ENCODE measurements at places on chromosomes 11 and 22. TPM values are rescaled to one million over a fixed set of nuclear protein-coding genes. Genes with fewer than 3 reads are reported as not detected.
A peak's percentile ranks its signal among the peaks of the same experiment; 100 is the strongest.

The CCDC73 gene
- total RNA-seq: not detected

The LIMK2 gene
- total RNA-seq: 40.7 TPM

The IFITM10 gene
- total RNA-seq: 0.32 TPM

The RIBC2 gene
- total RNA-seq: 12.6 TPM

The DBX1 gene
- total RNA-seq: not detected

The TMEM41B gene
- total RNA-seq: 28.8 TPM

The TIGD3 gene
- 1.1 TPM for total RNA-seq

The OLFML1 gene
- total RNA-seq: not detected

DNA sequence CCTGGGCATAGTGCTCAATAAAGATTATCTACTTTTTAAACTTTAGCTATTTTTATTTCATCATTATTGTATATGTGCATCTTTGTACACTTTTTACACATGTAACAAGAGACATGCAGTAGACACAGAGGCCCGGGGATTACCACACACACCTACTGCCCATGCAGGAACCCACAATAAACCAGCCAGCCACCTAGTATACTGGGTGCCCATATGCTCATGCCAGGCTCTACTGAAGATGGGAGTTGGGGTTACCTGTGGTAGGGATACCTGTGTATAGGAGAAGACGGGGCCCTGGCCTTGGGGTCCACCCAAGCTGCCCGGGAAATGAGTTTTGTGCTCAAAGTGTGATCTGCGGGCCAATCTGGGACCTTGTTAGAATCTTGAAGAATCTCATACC, 31.2 kb upstream of the P2RY2 start:
- DNase-seq: no peak

DNA sequence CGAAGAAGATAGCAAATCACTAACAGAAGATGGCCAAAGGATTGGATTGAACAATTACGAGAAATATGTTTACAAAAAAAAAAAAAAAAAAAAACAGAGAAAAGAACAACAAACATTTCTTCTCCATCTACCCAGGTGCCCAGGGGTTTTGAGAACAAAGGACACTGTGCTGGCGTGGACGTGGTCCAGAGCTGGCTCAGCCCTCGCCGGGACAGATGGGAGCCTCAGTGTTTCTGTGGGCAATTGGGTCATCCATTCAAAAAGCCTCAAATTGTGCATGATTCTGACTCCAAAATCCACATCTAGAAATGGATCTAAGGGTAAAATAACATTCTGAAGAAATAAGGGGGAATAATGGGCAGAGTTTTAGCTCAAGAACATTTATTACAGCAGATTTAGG, 63.1 kb downstream of the DHCR7 start:
- no peak for DNase-seq

DNA sequence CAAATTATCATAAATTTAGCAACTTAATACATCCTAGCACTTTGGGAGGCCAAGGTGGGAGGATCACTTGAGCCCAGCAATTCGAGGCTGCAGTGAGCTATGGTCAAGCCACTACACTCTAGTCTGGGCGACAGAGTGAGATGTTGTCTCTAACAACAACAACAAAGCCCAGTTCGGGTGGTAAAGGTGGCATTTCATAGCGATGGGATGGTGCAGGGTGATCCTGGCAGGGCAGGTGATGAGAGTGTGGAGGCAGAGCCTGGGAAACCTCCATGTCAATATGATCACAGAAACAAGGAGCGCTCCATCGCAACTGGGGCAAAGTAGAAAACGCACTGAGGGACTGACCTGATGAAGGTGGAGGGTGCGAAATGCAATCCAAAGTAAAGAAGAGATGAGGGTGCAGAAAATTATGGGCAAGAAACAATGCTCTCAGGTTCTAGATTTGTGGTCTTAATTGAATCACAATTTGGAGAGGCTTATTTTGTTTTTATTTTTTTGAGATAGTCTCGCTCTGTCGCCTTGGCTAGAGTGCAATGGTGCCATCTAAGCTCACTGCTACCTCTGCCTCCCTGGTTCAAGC, 32.8 kb upstream of the CLDN5 start:
- DNase-seq: no peak

DNA sequence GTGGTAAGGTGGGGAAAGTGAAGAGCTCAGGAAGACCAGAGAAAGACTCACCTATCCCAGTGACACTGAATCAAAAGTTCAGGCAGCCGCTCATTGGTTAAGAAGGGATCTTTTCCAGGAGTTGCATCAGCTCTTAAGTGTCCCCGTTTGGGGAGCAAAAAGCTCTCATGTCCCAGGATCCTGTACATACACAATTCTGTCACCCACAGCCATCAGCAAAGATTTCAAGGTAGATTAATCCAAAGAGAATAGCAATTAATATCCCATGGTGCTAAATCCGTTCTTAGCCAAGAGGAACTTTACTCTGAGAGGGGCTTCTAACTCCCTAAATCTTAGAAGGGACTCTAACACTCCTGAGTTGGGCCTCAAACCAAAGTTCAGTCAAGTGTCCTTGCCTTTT, 19.3 kb downstream of the FOLR3 start:
- no peak for DNase-seq

- DNase-seq: peak; percentile 35
Measured at GRCh38 chr11:95790933-95791708, 823 bp downstream of the CEP57 start.

DNA sequence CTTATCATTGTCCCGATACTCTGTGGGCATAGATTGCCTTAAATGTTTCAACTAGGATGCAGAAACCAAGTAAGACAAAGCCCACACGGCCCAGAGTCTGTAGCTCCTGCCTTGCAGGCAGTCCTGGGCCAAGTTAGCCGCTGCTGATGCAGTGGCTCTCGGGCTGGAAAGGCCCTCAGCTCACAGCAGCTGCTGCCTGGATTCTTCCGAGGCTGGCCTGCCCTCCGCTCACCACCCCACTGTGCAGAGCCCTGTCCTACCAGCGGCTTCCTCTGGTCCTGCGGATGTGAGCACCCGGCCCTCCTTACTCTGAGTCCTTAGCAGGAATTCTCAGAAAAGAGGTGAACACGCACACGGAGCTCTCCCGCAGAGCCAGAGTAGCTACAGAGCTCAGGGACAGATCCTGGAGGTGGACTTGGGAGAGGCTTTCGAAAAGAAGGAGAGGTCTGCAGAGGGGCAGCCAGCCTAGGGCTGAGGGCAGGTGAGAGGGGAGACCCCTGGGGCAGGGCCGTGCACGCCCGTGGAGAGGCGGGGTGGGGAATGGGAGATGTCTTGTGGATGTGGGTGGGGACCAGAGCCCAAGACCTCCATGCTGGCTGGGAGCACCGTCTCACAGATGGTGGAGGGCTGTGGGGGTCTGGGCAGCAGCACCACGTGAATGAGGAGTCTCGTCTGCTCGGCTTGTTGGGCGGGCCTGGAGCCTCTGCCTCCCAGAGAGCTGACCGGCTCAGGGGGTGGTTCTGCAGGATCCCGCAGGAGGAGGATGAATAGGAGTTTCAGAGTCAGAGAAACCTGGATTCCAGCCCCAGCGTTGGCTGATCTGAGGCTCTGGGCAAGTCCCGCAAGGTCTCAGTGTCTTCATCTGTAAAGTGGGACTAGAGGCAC, 117.4 kb upstream of the B3GAT1 start:
- DNase-seq: no peak

Measured in activated T-helper 1 cell treated with anti-CD3 and anti-CD28 coated beads, Interleukin-12 subunit alpha, Interleukin-12 subunit beta, Interleukin-2, Interleukin-4 antibody, amounts not matched to agents 30 ng/mL and 10 ng/mL and 1 ng/mL, durations not matched to agents 14 hours and 24 hours and 36 hours (primary cell).